ENCODE measurements at places on chromosomes 7 and 10.
A peak's percentile ranks its signal among the peaks of the same experiment; 100 is the strongest.

DNA sequence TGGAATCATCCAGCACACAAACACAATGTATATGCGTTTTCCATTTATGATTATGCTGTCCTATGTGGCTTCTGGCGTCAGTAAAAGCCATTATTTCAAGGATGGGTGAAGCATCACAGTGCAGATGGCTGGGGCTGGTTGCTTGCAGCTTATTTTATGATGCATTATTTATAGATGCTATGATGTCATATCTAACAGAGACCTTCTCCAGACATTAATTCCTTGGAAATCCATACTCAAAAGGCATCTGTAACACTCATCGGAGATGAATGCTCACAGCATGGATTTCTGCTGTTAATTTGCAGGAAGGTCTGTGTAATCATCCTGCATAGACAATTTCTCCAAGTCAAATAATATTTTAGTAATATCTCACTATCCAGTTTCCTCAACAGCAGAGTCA, 7.2 kb downstream of the RGS10 start:
- DNase-seq = no peak

DNA sequence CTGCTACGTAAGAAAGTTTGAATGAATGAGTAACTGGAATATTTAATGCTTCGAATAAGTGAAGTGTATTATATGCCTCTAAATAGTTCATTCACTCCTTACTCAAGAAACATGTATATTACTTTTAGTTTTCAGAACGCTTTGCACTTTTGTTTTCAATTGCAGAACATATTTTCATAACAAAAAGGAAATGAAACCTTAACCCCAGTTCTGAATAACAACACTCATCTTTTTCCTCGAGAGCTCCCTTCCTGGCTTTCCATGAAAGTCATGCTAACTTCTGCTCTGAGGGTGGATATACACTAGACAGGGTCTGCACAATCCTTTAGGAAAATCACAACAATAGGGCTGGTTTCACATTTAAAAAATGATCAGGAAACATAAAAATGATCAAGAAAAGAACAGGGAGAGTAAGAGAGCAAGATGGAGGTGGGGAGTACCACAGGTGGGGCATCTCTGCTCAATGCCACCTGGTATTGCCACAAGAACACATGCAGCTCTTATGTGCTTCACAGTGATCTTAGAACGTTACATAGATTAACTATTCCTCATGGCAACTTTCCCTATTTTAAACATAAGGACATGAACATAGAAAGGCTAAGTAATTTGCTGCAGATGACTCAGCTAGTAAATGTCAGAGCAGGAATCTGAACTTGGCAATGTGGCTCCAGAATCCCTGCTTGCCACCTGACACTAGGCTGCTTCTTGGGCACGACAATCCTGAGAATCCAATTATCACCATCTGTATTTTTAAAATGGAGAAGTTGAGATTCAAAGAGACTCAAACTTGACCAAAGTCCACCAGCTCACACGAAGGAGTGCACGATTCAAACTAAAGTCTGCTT, 219.5 kb upstream of the AOAH start:
- peak; percentile 36 for DNase-seq

DNA sequence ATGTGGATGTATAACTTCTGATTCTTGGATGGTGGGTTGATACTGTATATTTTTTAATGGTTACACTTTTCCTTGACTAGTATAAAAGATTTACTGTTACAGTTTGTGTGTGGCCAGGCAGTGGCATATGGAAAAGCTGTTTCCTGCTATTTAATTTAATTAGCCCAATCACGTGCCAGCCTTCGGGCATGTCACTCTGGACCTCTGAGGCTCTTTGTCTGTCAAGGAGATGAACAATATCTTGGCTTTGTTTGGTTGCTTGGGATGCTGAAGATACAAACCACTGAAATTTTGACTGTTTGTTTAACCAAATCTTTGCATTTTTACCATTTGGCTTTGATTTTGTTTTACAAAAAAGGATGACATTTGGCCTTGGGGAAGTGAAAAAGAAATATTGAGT, 185.0 kb downstream of the HDAC9 start:
- DNase-seq = no peak

DNA sequence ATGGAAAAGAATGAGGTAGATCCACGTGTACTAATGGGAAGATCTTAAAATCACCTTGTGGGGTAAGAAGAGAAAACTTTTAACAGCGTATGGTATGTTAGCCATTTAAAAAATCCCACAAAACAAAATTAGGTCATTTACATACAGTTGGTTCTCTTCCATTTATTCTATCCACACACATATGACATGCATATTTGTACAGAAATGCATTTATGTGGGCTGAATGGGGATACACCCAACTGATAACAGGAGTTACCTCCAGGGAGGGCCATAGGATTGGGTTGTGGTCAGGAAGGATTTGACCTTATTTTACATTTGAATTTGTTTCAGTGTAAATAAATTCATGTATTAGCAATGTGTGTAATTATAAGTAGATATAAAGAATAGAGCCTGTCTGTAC, 71.5 kb downstream of the MCMBP start:
- DNase-seq = no peak

DNA sequence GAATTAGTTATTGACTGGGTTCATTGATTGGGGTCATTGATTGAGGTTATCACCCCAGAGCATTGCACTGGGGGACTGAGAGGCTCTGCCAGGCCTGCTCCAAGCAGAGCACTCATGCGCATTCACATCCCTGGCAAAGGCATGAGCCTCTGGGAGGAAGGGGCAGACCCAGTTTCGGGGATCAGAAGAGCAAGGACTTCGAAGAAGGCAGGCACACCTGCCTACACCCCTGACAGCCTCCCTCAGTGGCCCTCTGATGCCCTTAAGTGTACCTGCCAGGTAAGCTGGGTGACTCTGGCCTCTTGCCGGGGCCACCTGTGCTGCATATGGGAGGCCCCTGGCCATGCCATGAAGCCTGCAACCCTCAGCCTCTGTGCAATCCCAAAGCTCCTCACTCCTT, 181.1 kb downstream of the PTPN20 start:
- DNase-seq = no peak

GRCh38 chr7:34247468-34247867, 342.1 kb downstream of the BMPER start:
- no peak for DNase-seq

- DNase-seq = no peak
Observed at GRCh38 chr7:144830811-144831210, 5.0 kb downstream of the TPK1 start.

DNA sequence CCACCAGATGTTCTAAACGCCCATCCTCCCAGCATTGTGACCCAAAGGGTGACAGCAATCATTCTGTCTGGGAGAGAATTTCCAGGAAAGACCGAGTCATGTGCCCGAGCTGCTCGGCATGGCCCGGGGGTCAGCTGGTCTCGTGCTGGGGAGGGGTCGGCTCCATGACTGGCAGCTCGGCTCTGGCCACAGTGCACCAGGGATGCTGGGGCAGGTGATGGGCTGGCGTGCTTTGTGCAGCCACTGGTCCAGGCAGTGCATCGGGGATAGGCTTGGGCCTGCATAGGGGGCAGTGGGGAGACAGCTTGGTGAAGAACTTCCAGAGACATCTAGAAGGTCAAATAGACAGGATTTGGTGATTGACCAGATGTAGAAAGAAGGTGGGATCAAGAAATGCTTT, 39.2 kb upstream of the PSMG3 start:
- DNase-seq = no peak

DNA sequence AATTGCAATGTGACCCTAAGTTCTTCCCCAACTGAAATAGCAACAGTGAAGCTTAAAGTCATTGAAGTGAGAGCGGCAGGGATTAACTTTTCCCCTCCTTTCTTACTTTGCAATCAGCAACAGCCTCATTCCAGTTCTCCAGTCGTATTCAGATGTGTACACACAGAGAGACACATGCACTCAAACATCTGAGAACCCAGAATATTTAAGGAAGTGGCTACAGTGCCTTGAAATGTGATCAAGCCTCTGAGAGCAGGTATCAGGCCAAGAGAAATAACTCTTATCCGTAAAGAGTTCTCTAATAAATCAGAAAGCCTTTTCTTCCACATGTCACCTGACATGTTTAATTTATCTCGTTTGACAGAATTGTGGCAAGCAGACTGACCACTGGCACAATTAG, 388.9 kb upstream of the NPVF start:
- DNase-seq = no peak

DNA sequence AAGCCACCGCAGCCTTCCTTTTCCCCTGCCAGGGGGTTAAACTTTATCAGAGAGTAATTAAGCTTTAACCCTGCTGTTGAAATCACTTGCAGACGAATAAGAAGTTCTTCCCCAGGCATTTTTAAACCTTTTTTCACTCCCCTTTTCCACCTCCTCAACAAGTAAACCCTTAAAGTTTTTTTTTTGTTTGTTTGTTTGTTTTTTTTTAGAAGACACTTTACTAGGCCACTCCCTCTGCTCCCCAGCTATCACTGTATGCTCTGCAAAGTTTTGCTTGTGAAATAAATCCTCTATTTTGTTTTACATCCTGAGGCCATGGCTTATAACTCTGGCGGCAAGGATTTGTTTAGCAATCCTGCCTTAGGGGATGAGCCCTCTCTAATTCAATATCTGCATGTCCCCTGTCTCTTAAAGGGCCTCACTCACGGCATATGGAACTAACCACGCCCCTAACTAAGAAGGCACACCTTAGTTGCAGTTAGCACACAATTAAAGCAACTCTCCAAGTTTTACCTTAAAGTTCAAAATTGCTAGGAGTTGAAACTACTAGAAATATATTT, 1354.7 kb upstream of the LRRTM3 start:
- no peak for DNase-seq

- no peak for DNase-seq
Observed at GRCh38 chr10:20890009-20890408, 7.1 kb downstream of the NEBL start.

DNA sequence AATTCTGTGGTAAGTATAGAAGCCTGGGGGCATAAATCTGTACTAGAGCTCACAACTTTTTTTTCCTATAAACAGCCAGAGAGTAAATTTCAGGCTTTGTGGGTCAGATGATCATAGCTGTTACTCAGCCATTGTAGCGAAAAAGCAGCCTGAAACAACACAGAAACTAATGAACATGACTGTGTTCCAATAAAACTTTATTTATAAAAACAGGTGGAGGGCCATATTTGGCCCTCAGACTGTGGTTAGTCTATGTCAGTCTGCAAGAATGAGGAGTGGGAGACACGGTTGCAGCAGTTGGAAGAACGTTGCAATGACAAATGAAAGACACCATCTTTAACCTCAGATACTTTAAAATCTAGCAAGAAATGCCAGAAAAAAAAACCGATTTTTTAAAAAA, 389.6 kb upstream of the PRKCQ start:
- DNase-seq = no peak

DNA sequence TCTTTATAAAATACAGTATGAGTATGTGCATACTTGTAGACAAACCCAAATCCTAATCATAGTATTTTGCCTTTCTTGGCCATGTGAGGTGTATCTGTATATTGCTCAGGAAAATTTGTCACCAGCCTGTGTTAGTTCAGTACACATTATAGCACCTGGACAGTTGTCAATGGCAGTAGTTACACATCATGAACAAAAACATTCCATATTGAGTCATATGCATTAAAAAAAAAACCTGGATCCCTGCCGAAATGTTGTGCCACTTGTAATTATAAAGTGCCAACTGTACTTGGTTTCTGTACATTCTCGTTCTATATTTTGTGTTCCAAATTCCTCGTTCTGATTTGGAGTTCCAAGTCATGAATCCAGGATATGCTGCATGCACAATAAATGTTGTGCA, 410.4 kb downstream of the INHBA start:
- no peak for DNase-seq

DNA sequence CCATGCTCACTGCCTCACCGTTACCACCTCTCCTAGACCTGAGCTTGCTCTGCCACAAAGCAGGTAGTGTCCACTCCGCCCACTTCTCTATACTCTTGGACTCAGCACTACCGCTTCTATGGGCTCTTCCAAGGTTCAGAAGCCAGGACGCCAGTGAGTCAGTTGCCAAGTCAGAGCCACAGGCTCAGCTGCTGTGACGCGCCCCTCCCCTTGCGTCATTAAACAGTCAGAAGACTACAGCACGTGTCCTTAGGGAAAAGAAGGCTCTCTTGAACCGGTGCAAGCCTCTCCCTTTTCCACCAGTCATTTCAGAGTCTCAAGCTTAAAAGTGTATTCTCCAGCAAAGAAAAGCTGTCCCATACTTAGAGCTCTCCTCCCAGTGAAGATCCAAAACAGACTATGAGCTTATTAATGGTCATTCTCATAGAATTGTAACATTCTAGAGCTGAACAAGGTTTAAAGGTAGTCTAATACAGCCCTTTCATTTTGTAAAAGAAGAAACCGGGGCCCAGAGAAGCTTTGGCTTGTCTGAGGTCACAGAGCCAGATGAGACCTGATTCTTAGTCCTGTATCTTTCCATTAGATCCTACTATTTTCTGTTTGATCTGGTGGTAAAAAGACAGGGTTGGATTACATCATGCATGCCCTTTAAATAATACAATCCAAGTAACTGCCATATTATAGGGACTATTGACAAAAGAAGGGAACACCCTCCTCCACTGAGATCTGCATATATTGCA, 40.9 kb upstream of the MET start:
- peak; percentile 62 for DNase-seq

DNA sequence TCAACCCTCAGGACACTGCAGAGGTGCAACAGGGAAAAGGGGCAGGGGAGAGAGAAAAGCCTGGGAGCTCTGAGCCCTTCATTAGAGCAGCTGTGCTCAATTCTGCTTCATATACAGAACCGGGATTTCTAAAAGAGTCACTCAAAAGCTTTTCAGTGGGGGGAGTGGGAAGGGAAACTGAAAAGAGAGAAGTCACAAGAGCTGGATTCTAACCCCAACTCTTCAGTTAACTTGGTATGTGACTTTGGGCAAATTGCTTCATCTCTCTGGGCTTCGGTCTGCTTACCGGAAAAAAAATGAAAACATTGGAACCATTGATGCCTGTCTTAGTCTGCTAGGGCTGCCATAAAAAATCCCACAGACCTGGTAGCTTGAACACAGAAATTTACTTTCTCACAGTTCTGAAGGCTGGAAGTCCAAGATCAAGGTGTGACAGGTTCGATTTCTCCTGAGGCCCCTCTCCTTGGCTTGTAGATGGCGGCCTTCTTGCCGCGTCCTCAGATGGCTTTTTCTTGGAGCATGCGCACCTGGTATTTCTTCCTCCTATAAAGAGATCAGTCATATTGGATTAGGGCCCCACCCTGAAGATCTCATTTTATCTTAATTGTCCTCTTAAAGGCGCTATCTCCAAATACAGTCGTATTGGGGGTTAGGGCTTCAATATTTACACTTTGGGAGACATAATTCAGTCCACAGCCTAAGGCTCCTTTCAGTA, 118.3 kb upstream of the KMT2E start:
- no peak for DNase-seq

GRCh38 chr7:4602905-4603842, 78.9 kb upstream of the FOXK1 start:
- no peak for DNase-seq

DNA sequence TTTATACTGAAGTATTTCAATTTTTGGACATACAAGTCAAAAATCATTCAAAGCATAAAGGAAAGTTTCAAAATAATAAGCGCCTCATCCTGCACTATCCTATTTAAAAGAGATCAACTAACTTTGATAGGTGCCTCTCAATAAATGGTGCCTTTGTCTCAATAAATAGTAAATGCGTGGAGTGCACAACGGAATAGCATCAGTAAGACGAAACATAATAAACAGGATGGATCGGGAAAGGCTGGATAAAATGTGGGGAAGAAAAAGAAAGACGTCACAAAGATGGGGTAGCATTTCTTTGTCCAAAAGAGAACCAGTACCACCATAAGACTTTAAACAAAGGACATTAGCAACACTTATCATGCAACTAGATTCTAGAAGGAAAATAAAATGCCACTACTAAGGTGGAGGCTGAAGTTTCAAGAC, 571 bp upstream of the PRKAR2B start:
- no peak for DNase-seq
